ENCODE measurements at places on chromosomes 7 and 10.

- peak; percentile 30 for ATAC-seq
Observed at GRCh38 chr10:72337039-72337629, 17.6 kb downstream of the DNAJB12 start.

GRCh38 chr7:1234881-1235500, 2.3 kb downstream of the UNCX start:
- no peak for ATAC-seq

GRCh38 chr7:101386558-101387231, 24.0 kb downstream of the COL26A1 start:
- ATAC-seq, result no peak

DNA sequence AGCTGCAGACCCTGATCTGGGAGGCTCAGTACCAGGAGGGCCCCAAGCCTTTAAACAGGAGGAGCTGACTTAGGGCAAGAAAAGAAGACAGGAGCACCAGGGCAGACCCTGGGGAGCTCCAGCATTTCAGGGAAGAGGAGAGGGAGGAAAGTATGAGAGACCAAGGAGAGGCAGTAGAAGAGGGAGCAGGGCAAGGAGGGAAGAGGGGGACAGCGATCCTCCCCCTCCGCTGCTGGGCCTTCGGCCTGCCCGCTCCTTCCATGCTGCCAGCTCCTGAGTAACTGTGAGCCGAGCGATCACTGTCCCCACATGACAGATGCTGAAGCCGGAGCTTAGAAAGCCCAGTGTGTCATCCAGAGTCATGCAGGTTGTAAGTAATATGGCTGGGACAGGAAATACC, 65.9 kb downstream of the ALOX5 start:
- ATAC-seq, result no peak

GRCh38 chr7:22686620-22687019, 40.4 kb upstream of the IL6 start:
- no peak for ATAC-seq

- no peak for ATAC-seq
Observed at GRCh38 chr7:123552641-123553040, 5.0 kb downstream of the NDUFA5 start.

GRCh38 chr10:101567165-101568006, 20.7 kb downstream of the POLL start:
- no peak for ATAC-seq

DNA sequence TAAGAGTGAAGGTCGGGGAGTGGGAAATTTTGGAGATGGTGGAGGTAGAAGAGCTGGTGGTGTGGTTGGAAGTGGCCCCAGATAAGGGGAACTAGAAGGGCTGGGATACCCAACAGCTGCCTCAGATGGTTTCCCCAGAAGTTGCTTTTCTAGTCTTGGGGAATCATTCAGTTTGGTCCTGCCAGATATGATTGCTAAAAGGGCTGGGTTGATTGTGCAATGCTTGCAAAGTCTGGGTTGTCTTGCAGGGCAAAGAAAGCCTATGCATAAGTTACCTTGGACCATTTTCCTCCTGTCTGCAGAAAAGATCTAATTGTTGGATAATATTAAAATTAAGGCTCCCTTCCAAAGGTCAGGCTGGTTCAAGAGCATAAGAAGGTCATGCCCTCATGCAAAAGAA, 213.8 kb upstream of the ZNF804B start:
- ATAC-seq, result no peak

GRCh38 chr10:33067481-33067880, 109.5 kb upstream of the ITGB1 start:
- ATAC-seq, result no peak

- ATAC-seq, result no peak
Observed at GRCh38 chr7:72538856-72539255, 126.7 kb upstream of the CALN1 start.

DNA sequence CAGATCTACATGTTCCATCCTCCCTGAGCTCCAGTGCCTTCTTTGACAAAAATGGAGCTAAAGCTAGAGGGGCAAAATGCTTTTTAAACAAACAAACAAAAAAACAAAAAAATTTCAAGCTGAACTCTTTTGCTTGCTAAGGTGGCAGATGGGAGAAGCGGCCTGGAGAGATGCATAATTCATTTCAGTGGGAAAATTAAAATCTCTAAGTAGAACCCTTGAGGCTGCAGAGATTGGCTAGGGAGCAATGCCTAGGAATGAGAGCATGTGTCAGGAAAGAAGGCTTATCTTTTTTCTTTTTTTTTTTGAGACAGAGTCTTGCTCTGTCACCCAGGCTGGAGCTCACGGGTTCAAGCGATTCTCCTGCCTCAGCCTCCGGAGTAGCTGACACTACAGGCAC, 46.4 kb upstream of the SAMD8 start:
- no peak for ATAC-seq

- no peak for ATAC-seq
Observed at GRCh38 chr10:61153771-61154170, 209.8 kb upstream of the RHOBTB1 start.

- ATAC-seq, result no peak
Observed at GRCh38 chr10:74928742-74929191, 102.4 kb downstream of the KAT6B start.

DNA sequence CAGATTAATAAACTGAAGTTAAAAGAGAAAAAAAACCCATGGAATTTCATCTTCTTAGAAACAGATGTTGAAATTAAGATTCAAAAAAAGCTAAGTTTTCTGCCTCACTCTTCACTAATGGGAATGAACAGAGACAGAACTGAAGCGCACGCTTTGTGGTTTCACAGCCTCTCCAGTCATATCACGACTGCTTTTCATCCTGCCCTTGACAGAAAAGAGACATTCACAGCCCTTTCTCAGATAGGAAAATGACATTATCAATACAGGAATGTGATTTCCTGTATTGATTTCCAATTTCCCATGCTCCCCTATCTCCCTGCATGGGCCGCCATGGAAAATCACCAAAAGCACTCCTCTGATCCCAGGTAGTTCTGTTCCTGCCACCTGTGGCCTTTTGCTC, 108.2 kb downstream of the PFKFB3 start:
- no peak for ATAC-seq

- ATAC-seq, result no peak
Observed at GRCh38 chr7:159145490-159145855, 806 bp upstream of the VIPR2 start.

- peak; percentile 67 for ATAC-seq
Observed at GRCh38 chr10:5284311-5285057, 80.3 kb upstream of the UCN3 start.

DNA sequence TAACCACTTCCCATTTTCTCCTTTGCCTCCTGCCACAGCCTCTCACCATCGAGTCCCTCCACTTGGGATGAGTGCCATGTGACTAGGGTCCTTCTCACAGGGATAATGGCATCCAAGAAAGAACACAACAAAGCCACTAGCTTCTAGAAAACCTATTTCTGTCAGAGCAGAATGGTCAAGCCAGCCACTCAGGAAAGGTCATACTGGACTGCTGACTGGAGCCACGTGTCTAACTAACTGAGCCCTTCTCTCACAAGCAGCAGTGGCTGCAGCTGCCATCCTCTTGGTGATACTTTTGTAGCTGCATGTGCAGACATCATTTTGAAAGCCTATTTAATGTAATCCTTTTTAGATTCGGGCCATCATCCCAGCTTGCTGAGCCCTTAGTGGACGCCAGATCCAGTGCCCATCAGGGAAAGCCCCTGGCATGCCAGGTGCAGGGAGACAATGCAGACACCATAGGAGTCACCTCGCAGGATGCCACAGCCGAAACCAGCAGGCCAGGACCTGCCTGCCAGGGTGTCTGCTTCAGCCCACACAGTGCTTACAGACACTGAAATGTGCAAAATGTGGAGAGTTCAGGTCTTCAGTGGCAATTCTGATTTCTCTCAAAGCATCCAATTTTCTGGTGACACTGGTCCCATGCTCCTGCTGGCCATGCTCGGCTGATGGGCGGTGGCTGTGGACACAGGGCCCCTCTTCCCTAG, 98.3 kb upstream of the DDC start:
- ATAC-seq, result no peak

- peak; percentile 97 for ATAC-seq
Observed at GRCh38 chr10:6607182-6607581, 27.1 kb upstream of the PRKCQ start.

DNA sequence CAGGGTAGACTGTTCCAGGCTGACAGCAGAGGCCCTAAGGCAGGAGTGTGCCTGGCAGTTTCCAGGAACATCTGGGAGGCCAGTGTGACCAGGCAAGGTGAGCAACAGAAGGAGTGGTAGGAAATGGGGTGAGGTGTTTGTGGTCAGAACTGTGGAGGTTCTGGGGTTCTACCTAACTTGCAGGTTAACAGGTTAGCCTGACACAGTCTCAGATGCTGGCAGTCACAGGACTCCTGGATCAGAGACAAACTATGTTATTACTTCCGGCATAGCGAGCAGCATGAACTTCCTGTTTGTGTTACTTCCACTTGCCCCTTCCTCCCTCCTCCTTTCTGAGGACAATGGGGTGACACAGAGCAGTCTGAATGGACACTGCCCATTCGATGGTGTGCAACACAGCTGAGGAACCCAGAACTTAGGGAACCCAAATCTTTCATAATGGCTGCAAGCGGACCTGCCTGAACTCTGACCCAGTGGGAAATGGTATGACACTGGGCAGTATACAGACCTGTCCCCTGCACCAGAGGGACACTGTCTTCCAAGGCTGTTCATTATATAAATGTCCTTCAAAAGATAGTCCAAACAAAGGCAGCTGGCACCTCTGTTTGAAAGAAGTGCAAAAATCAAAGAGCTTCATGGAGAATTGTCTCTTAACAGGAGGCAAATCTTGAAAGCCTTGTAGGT, 3.9 kb upstream of the SAR1A start:
- no peak for ATAC-seq

GRCh38 chr7:17849504-17849903, 90.8 kb downstream of the SNX13 start:
- ATAC-seq, result no peak

DNA sequence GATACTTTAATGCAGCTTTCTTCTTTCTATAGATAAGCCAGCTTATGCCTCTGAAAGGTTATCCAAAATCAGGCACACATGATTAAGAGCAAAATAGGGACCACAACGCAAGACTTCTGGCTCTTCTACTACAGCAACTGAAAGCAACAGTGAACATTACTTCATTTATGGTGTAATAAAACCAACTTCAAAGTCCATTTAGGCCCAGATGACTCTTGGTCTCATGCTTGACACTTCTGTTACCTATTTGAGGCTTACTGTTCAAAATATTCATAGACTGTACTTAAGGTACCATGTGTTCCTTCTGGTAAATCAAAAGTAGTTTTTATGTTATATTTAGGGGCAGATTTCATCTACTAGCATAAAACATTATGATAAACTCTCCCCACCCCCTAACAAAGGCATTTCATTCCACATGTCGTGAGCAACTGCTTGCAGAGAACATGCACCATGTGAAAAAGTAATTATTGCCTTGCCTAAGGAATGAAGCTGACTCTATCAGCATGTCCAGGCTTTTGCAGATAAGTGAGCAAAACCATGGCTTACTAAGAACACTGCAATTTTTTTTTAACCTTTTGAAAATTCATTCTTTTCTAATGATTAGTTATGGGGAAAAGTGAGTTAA, 154.9 kb upstream of the ITGB1 start:
- ATAC-seq, result no peak

GRCh38 chr7:155685070-155685790, 40.8 kb downstream of the RBM33 start:
- ATAC-seq, result peak; percentile 70

DNA sequence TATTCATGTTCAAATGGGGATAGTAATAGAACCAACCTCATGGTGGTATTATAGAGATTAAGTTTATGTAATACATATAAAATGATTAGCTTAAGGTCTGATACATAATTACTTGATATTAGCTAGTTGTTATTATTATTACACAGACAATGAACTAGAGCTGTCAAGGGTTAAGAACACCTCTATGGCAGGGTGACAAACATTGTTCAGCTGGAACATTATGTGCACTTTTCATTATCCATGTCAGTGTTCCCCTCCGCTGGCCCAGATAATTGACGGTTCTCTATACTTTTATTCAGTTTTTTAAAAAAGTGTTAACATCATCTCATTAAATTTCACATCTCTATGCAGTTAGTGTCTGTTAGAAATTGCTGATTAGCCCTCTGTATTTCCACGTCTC, 142.1 kb downstream of the CDK14 start:
- ATAC-seq, result no peak

- no peak for ATAC-seq
Observed at GRCh38 chr7:37039131-37039749, 314.9 kb upstream of the AOAH start.

DNA sequence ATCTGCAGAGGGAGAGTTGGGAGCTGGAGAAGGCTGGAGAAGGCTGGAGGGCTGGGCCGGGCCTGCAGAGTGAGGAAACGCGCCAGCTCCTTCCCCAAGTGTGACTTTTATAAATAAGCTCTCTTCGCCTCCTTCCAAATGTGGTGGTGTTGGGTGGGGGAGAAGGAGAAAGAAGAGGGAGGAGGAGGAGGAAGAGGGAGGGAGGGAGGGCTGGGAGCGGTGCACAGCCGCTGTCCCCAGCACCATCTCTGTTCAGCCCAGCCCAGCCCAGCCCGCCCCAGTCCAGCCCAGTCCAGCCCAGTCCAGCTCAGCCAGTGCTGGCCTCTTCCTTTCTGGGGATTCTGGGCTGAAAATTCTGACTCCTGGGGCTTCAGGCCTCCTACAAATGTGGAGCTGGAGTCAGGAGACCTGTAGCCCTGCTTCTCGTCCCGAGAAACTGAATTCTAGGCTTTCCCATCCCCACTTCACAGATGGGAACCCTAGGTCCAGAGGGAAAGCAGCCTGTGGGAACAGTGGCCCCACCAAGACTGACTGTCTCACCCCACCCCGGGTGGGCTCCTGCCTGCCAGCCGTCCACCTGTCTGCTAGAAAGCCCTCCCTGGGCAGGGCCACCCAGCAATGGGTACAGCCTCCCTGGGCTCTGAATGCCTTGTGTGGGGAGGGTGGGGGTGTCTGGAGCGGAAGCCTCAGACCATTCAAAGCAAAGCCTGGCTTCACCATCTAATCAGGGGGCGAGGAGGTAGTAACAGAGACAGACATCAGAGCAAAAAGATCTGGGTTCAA, 2.3 kb downstream of the STX1A start:
- ATAC-seq, result no peak

GRCh38 chr7:30501264-30501663, 3.4 kb downstream of the GGCT start:
- ATAC-seq, result no peak

GRCh38 chr7:67917437-67917755, 920.8 kb downstream of the TYW1 start:
- ATAC-seq, result no peak

GRCh38 chr7:271266-272107, 18.5 kb upstream of the FOXL3 start:
- ATAC-seq, result no peak

DNA sequence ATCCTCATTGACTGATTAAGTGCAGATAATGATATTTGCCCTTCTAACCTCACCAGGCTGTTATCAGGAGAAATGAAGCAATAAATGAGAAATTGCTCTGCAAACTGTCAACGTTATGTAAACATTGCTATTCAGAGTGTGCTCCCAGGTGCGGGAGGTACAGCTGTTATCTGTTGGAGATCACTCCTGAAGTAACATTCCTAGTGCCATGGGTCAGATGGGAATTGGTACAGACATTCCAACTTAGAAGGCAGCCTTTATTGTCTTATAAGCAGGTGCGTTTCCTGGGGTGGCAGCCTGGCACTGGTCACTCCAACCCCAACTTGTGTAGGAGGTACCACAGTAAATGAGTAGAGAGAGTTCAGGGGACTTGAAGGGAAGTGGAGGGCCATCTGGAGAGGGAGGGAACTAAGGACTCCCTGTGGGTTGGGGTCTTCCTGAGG, 36.8 kb downstream of the HK1 start:
- ATAC-seq, result no peak

- no peak for ATAC-seq
Observed at GRCh38 chr7:155732286-155732685, 80.0 kb downstream of the SHH start.

Measured in activated CD4-positive, CD25-positive, alpha-beta regulatory T cell treated with anti-CD3 and anti-CD28 coated beads, Interleukin-2, amount 50 U/mL, for 24 hours (primary cell).